ENCODE measurements at places on chromosomes 1 and 21. TPM values are rescaled to one million over a fixed set of nuclear protein-coding genes. Genes with fewer than 3 reads are reported as not detected.

Gene LEMD1
- 2.0 TPM for total RNA-seq

Gene PLA2G2F
- total RNA-seq = not detected

Gene OR2L13
- not detected for total RNA-seq

Gene VWA5B1
- total RNA-seq = 0.10 TPM
